ENCODE measurements at places on chromosomes 11 and 22. TPM values are rescaled to one million over a fixed set of nuclear protein-coding genes. Genes with fewer than 3 reads are reported as not detected.
A peak's percentile ranks its signal among the peaks of the same experiment; 100 is the strongest.

- no peak for DNase-seq
Measured at GRCh38 chr11:44913502-44913901, 37.2 kb downstream of the TP53I11 start.

GRCh38 chr11:104654181-104654813 lies 244.0 kb downstream of the CASP12 start:
- no peak for DNase-seq

GRCh38 chr11:76317296-76317695 lies 63.6 kb downstream of the THAP12 start:
- no peak for DNase-seq

GRCh38 chr11:118923721-118924587 lies 1.8 kb downstream of the BCL9L start:
- DNase-seq = peak; percentile 61

- no peak for DNase-seq
Measured at GRCh38 chr22:39469326-39469680, 12.5 kb downstream of the MGAT3 start.

GRCh38 chr11:123033895-123034294 lies 28.0 kb downstream of the HSPA8 start:
- no peak for DNase-seq

GRCh38 chr11:2709429-2709828 lies 9.6 kb upstream of the KCNQ1OT1 start:
- DNase-seq = no peak

DNA sequence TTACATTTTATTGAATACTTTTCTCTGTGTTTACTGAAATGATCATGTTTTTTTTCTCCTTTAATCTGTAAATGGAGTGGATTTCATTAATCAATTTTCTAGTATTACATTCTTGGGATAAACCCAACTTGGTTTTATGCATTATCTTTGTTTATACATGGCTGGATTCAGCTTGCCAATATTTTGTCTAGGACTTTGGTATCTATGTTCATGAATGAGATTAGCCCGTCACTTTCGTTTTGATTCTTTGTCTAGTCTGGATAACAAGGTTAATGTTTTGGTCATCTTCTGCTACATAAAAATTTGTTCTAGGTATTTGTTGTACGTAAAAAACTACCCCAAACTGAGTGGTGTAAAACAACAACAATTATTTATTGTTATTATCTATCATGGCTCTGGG lies 127.9 kb upstream of the PAX6 start:
- no peak for DNase-seq

DNA sequence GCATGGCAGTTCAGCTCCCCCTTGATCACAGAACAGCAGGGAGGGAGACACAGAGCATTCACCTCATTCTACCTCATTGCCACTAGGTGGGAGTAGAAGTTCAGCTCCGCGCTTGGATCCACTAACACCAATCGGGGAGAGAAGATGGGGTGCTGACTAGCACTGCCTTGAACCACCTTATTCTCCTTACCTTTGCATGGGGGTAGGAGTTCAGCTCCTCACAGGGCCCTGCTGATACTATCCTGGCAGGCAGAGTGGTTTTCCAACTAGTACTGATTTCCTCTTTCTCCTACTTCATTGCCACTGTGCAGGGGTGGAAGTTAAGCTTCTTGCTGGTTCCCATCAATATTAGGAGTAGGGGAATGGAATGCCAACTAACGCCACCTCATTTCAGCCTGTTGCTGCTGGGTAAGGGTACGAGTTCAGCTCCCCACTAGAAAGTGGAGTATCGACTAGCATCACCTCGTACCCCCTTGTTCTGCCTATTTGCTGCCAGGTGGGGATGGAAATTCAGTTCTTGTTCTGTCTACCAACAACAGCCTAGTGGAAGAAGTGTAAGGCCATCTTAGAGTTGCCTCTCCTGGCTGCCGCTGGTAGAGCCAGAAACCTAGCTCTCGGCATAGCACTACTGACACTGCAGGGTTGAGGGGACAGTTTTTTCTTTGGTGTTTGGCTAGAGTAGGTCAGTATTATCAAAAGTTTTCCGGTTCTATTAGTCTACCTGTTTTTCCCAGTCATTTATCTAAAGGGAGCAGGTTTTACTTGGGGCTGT lies 550.9 kb upstream of the CCDC90B start:
- DNase-seq = no peak

DNA sequence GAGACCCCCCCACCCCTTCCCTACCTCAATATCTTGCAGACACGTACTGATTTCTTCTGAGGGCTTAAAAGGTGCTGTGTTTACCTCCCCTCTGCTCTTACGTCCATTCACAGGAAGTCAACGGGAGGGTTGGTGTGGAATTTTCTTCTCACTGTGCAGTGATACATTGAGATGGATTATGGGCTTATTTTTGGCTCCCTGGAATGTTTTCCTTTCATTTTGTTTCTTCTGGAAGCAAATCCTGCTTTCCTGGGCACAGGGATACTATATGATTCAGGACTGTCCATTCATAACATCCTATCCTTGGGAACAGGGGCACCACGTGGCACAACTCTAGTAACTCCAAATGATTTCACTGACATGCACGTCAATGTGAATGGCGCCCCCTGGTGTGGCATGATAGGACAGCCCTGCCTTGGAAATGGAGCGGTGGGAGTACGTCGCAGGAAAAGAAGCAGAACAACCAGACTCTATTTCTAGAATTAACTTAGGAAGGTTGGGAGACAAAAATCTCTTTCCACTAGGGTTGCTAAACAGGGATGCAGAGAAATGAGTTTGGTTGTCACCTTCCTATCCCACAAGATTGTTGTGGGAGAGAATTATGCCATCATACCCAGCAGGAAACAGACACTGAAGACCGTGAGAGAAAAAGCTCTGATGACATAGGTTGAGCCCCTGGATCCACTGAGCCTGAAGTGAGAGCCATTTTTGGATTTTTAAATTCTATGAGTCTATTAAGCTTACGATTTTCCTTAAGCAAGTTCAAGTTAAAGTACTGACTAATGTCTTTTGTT lies 146.5 kb upstream of the RAG2 start:
- peak; percentile 87 for DNase-seq

- no peak for DNase-seq
Measured at GRCh38 chr22:23220485-23221350, 40.4 kb downstream of the BCR start.

DNA sequence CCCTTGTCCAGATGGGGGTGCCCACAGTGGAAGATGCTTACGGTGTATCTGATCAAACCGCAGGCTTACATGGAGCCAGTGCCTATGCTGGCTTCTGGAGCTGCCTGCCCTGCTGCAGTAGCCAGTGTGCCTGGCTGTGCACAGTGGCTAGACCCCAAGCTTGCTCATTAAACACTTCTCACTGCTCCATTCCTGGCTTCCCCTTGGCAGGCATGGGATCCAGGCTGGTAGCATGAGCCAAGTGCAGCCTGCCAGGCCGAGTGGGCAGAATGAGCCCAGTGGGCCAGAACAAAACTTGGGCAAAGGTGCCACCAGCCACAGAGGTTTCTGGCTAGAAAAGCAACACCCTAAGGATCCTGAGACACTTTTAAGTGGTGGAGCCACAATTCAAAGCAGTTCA lies 55.4 kb upstream of the B3GNT6 start:
- DNase-seq = no peak

DNA sequence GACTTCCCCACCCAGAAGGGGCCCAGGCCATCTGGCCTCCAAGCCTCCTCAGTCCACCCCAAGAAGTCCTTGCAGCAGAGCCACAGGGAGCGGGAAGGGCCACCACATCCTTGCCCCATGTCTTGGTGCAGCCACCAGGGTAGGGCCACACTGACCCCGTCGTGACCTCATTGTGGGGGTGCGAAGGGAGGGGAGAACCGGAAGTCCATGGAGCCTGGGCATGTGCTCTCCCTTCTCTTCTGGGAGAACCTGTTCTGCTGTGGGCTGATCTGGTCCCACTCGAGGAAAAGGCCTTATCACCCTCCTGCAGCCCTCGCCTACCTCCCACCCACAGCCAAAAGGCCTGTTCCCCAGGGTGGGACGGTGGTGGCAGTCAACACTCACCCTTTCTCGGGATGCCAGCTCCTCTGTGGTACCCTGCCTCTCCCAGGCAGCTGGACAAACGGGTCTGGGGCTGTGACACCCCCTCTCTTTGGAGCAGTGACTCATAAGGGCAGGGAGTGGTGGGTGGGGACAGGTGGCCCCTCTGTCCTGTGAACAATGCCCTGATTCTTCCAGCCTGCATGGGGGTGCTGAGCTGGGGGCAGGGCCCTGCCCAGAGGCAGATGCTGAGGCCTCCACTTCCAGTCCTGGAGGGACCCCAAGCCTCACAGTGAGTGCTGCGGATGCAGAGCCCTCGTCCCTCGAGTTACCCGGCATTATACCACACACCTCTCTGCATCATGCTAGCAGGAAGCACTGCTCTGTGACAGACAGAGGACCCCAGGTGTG lies 14.6 kb upstream of the CTSD start:
- DNase-seq = peak; percentile 56

DNA sequence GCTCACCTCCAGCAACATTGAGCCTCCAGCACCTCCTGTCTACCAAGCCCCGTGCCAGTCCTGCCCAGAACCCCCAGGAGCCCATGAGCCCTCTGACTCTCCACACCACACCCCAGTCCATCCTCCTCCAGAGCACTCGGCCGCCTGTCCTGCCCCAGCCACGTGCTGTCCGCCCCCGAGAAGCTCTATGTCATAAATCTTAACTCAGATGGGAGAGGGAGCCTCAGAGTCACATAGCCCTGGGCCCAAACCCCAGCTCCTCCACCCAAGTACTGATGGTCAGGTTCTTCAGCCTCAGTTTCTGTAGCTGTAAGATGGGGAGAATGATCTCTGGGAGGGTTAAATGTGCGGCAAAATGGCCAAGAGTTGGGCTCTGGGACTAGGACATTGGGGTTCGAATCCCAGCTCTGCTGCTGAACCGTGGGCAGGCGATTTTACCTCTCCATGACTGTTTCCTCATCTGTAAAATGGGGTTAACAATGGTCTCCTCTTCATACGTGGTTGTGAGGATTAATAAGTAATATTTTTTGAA lies 27.8 kb downstream of the CYTH4 start:
- DNase-seq = no peak

DNA sequence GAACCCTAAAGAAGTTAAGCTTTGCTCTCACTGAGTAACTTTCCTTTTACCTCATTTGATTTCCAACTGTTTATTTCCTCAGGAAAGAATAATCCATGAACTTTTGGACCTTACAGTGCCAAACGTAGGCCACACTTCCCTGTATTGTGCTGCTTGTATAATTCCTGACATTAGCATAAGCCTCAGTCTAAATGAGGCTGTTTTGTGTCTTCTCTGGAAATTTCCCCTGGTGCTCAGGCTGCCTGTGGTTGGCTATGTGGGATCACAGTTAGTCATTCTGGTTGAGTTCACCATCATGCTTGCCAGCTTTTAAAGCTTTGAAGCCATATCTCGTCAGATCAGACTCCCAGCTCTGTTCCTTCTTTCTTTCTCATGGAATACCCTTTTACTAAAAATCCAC lies 107.0 kb downstream of the FAM76B start:
- no peak for DNase-seq

GRCh38 chr11:30735946-30736345 lies 149.8 kb upstream of the MPPED2 start:
- no peak for DNase-seq

GRCh38 chr11:11615086-11615485 lies 6.7 kb downstream of the GALNT18 start:
- DNase-seq = no peak

DNA sequence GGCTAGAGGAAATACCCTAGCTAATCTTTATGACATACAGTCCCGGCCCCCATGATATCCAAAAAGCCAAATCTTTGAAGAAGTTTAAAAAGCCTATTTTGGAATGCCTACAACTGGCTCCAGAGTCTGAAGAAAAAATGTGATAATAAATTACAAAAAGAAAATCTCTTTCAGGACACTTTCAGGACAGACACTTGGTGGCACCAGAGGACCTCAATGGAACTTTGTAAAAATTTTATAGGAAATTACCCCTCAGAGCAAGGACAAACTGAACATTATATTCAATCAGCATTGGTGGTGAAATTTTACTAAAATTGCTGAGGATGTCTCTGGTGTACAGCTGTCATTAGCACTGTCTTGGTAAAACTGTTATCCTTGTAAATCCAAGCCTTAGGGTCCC lies 81.0 kb downstream of the CCDC73 start:
- DNase-seq = no peak

DNA sequence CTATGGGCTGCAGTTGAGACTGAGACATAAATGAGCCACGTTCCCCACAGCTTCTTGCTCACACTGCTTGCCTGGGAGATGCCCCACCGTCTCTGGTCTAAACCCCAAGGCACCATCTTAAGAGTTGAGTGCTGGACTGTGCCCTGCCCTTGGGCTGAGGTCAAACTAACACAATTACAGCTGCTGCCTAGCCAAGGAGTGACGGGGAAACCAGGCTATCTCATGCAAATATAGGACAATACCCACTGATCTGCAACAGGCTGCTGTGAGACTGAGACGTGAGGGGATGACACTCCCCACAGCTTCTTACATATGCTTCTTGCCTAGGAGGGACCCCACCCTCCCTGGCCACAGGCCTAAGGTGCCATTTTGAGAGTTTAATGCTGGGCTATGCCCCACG lies 7.8 kb upstream of the MS4A8 start:
- DNase-seq = no peak

GRCh38 chr11:9057888-9058287 lies 33.5 kb downstream of the SCUBE2 start:
- DNase-seq = no peak

GRCh38 chr11:35943309-35943708 lies 553 bp upstream of the LDLRAD3 start:
- no peak for DNase-seq

DNA sequence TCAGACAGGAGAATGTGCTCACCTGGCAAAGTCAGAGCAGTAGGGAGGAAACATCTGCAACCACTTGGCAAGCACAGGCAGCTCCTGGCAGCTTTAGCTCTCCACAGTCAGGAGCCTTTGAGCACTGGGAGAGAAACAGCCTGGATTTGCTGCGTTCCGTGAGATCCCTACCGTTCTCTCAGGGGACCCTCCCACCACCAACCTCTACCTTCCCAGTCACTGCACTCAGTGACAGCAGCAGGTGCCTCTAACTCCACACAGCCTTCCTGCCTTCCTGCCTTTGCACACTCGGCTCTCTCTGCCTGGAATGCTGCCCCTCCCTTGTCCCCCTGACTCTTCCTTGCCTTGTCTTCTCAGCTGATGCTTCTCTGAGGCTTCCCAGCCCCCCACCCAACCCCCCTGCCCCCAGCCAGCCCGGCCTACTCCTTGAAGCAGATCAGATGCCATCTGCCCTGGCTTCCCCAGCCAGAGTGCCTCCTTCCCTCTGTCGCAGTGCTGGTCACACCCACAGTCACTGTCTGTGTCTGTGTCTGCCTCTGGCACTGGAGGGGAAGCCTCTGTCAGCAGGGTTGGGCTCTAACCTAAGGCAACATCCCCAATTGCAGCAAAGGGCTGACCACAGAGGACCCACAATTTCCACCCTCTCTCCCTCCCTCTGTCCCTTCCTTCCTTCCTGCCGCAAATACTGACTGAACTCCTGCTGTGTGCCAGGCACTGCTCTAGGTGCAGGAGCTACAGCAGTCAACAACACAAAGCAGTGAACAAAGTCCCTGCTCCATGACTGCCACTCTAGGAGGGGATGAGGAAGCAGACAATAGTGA lies 14.9 kb upstream of the TSKU start:
- DNase-seq = no peak

GRCh38 chr11:66080055-66080817 lies 10.2 kb downstream of the PACS1 start:
- no peak for DNase-seq

The MS4A12 gene
- total RNA-seq = not detected

The HEPHL1 gene
- total RNA-seq = not detected

The DMC1 gene
- 4.7 TPM for total RNA-seq

The PUS3 gene
- 10.7 TPM for total RNA-seq

The SHISAL1 gene
- 2.1 TPM for total RNA-seq

The C11orf16 gene
- not detected for total RNA-seq

The RTN4R gene
- 4.4 TPM for total RNA-seq

The GAS2 gene
- total RNA-seq = 22.1 TPM

The ZP1 gene
- 0.85 TPM for total RNA-seq

The CSNK2A3 gene
- 2.1 TPM for total RNA-seq

The AAMDC gene
- total RNA-seq = 28.4 TPM
